ENCODE measurements at places on chromosomes 4 and X.

DNA sequence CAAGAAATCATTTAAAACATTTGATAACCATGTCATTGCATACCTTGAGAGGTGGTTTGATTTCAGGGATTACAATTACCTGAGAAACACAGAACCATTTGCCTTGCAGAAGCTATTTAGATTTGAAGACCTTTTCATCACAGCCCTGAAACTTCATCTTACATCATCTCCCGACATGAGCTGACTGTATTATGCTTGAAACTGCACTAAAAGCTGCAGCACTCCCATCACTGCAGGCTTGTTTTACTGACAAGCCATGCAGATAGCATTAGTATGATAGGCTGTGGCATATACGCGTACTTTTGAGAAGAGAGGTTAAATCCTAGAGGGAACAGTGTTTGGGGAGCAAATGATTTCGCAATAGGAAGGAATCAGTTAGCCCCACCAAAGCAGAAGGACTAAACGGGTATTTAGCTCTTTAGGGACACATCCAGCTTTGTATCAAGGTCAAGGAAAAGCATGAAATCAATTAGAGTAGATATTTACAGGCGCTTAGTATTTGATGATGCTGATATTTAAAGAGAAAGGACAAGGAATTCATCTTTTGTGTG, 133.2 kb upstream of the DIAPH2 start:
- no peak for DNase-seq

- no peak for DNase-seq
Measured at GRCh38 chr4:86908251-86908657, 16.0 kb upstream of the C4orf36 start.

DNA sequence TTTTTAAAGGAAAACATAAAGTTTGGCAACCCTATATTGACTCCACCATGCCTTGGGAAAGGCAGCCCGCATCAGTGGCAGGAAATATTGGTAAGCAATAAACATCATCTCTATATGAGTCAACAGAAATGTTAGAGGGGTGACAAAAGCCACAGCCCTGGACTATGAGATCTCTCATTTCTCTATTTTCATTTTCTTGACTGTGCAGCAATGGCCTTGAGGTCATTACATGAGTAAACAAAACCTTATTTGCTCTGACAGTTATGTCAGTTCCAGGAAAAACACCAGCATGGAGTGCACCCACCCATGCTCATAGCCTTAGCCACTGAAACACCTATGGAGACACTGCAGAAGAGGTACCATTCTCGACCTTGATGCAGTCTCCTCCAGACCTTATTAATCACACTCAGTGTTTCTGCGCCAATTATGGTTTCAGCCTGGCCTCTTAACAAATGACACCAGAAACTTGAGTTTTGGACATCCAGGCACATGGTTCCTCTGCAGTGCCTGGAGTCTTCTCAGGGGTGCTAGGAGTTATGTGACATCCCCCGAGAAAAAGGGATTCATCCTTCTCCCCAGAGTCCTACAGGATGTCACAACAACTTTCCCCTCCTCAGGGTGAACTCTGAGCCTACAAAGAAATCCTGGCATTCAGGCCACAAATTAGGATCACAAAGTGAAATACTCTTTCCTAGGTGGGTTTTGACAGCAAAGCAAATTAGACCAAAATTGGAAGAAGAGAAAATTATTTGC, 16.0 kb upstream of the HPGD start:
- peak; percentile 18 for DNase-seq

DNA sequence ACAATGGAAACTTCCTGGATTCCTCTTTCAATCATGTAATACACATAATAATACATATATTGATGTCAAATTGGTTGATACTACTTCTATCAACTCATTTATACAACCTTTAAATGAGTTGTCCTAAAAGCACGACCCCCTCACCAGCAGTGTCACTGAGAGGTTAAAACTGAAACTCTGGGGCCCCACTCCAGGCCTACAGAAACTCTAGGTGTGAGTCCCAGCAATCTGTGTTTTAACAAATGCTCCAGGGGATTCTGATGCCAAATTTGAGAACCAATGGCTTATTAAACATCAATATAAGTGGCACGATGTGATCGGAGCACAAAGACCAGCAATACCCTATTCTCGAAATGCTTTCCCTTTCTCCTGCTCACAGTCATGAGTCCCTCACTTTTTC, 47.9 kb downstream of the ATP8A1 start:
- DNase-seq: no peak

- no peak for DNase-seq
Measured at GRCh38 chr4:143364063-143364462, 27.4 kb downstream of the GAB1 start.

DNA sequence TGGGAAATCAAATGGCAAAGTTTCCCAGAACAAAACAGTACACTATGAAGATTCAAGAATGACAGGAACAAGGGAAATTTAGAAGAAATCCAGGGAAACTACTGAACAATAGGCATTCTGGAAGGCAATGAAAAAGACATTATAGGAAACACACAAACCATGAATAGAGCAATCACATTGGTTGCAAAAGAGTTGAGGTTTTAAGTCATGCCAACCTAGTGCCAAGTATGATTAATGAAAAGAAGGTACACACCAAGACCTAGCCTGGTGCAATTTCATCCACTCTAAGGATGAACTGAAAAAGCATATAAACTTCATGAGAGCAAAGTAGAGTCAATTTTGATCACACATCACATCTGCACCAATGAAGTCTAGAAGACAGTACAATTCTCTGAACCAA, 326.9 kb downstream of the PDHA2 start:
- DNase-seq: no peak

DNA sequence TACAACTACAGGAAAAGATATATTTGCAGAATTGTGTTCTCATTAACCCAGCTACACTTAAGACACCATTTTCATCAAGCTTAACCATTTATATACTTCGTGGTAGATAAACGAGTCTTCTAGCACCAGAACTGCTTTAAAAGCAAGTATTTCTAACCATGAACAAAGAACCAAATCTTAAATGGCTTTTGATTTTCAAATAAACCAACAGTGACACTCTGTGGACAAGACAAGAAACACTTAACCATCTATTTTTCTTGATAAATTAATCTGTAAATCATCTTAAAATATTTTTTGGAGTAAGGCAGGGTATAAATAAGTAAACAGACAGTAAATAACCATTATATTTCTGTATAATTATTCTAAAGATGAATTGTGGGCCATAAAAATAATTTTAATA, 10.2 kb downstream of the BEND2 start:
- no peak for DNase-seq

DNA sequence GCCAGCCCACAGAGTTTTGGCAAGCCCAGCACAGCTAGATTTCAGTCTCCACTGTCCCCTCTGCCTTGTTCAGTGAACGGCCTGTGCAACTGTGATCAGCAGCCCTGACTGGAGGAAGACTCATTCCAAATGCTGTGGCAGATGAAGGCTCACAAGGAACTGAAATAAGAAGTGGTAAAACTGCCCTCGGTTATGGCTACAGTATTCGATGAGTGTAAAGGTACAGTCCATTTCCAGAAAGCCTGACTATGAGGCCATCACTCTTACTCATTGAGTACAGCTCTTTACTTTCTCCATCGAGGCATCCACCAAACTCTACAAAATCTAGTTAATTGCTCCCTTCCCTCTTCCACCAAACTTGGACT, 69.1 kb downstream of the RHOH start:
- no peak for DNase-seq

GRCh38 chr4:183986971-183987946, 82.2 kb downstream of the STOX2 start:
- no peak for DNase-seq

DNA sequence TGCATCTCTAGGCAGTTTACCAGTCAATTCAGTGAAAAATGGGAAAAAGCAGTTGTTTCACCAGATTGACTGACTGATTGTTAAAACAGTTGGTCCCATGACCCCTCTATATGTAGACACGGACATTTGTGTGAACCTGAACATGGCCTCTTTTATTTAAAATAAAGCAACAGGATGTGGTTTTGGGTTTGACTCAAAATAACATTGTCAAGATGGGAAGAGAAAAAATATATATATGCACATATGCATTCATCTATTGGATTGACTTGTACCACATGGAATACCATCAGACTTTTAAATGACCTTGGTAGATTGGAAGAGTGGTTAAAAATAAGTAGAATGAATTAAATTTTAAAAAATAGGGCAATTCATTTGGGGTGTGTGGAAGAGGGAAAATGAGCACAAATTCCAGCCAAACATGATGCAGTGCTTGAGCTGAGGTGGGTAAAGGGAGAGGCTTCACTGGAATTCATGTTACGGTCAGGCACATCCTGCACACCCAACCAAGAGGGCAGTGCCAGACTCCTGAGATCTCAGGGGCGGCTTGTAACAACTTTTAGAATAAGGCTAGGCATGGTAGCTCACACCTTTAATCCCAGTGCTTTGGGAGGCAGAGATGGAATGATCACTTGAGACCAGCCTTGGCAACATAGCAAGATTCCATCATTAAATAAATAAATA, 560.7 kb upstream of the TENM3 start:
- no peak for DNase-seq

- no peak for DNase-seq
Measured at GRCh38 chr4:87213421-87214075, 6.9 kb downstream of the KLHL8 start.

DNA sequence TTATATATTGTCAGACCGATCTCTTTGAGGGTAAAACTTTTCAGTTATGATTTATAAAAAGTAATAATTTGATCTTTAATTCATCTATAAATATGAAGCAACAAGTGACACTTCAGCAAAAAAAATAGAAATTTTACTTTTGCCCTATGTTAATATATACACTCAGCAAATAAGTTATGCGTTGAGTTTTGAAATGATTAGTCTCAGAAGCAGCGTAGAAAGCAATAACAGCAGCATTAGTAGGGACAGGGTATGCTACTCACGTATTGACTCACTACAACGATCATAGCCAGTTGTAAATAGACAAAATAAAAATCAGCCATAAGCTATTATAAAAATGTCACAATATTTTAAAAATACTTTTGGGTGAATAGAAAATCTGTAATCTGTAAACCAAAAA, 1229.2 kb downstream of the ADGRL3 start:
- no peak for DNase-seq

DNA sequence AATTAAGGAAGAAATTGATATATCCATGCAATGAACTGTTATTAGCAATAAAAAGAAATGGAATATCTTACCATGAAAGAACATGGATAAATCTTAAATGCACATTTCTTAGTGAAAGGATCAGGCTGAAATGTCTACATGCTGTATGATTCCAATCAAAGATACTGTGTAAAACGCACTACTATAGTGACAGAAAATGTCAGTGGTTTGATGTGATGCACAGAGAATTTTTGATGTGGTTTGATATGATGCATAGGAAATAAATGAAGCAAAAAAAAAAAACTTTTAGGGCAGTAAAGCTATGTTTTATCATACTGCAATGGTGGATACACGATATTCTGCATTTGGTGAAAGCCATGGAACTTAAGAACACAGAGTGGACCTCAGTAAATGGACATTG, 547.6 kb downstream of the GABRG1 start:
- no peak for DNase-seq

DNA sequence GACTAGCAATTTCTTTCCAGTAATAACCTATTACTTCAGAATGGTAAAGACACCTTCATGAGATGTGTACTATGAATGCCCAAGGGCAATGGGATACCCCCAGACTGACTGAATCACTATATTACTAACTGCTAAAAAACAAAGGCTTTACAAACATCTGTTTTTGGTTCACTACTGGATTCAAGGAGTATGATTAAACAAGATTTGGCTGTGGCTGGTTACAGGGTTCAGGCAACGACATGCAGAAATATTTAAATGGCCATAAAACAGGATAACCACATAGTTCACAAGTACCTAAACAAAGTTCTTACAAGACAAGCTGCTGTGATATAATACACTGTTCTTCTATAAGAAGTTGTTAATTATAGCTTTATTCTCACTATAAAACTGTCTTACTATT, 128.2 kb downstream of the FRYL start:
- no peak for DNase-seq

- peak; percentile 20 for DNase-seq
Measured at GRCh38 chr4:147617841-147618691, 869 bp downstream of the TMEM184C start.

GRCh38 chrX:46601283-46601682, 27.7 kb downstream of the CHST7 start:
- no peak for DNase-seq

- peak; percentile 27 for DNase-seq
Measured at GRCh38 chrX:103215425-103215991, 600 bp downstream of the BEX4 start.
